ENCODE measurements at places on chromosomes 4 and X. TPM values are rescaled to one million over a fixed set of nuclear protein-coding genes. Genes with fewer than 3 reads are reported as not detected.

- H3K36me3 ChIP-seq, result no peaks in the 10 kb centered on the region
- no peaks in the 10 kb centered on the region for H3K4me1 ChIP-seq
- no peak overlapping the region for H3K4me3 ChIP-seq
- no peak for DNase-seq
- H3K27me3 ChIP-seq, result peaks cover 25% of the 10 kb centered on the region
- H3K27ac ChIP-seq, result no peak overlapping the region
Observed at GRCh38 chrX:68902706-68903504, 74.1 kb downstream of the EFNB1 start.

DNA sequence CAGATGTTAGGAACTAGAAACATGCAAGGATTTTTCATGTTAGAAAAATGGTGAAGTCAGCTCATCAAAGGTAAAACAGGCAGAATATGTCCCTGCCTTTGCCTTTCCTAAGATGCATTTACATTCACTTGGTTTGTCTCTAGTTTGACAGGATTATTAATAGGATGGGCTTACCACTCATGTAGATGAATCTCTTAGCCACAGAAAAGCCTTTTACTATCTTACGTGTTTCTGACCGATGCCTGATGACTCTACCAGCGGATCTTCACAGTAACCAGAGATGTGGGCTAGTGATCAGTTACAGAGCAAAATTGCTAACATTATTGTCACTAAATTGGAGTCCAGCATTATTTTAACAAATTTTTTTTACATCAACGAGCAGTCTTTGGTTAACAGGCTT is 187.6 kb downstream of the MAML3 start:
- no peak overlapping the region for H3K27ac ChIP-seq
- H3K36me3 ChIP-seq, result no peaks in the 10 kb centered on the region
- DNase-seq, result no peak
- H3K4me3 ChIP-seq, result no peak overlapping the region
- H3K4me1 ChIP-seq, result peaks cover 3% of the 10 kb centered on the region

The HSFX4 gene
- not detected for total RNA-seq

The ANXA10 gene
- 1.1 TPM for total RNA-seq

Measured in IMR-90 (cell line).